Right kidney (tissue), 9 donors: ENCODE measurements at places on chromosomes 6 and 20.

DNA sequence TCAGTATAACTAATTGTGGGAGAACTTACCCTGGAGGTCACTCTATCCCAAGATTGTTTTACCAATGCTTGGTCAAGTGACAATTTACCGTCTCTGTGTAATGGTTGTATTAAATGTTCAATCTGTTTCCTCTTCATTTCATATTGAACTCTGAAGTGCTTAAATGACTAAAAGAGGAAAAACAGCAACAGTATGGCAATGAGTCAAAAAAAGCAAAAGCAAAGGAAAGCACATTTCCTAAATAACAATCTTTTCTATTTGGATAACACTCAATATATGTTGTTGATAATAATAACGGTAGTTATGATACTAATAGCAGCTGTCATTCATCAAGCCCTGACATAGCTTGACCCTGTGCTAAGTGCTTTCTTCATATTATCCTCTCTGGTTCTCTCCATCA, 152.4 kb downstream of the SYNE1 start:
- DNase-seq: no peak

DNA sequence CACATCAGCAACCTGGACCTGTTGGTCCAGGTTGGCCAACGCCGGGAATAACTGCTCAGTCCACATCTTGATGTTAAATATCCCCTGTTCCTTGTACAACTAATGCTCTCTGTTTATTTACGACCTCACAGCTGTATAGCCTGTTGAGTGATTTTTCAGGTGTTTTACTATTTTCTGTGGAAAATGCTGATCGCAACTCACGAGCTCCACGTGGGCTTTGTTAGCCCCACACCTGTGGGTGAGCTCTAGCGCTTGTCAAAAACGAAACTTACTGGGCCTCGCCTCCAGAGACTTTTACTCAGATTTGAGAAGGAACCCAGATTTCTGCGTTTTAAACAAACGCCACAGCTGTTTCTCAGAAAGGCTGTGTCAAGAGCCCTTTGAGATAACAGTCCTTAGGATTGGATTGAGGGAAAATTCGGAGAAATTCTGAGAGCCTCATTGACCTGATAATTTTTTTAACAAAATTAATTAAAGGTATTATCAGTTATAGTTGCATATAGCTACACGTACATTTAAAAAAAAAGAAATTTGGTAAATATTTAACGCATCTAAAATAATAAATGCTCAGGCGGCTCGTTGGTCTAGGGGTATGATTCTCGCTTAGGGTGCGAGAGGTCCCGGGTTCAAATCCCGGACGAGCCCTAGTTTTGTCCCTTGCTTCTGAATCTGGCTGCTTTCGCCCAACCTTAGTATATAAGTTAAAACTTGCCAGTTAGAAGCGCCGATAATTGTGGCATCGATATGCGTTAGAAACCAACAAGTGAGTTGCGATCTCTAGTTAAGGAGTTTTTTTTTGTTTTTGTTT, 16.7 kb downstream of the HMGN4 start:
- no peak for DNase-seq

GRCh38 chr6:68657374-68658139, 22.5 kb downstream of the ADGRB3 start:
- DNase-seq: no peak

DNA sequence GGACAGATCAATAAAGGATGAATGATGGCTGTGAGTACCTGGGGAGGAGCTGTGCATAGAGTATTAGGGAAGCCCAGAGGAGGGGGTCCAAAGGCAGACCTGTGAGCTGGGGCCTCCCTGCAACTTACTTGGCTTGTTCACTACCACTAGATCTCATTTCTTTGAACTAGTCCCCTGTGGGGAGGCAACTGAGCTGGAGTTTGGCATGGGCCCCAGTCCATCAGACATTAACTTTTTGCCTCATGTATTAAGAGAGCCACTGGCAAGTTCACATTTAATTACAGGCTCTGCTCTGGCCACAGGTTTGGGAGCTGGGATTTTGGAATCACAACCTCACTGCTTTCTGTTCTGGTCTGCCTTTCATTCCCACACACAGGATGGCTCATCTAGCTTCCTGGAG, 254.1 kb downstream of the PRL start:
- no peak for DNase-seq

- DNase-seq: no peak
Observed at GRCh38 chr20:6704132-6704861, 63.2 kb upstream of the BMP2 start.

- DNase-seq: peak; percentile 48
Observed at GRCh38 chr6:170175644-170176135, 115.2 kb downstream of the DLL1 start.

GRCh38 chr20:61737812-61738443, 327.8 kb downstream of the TAF4 start:
- no peak for DNase-seq

- DNase-seq: no peak
Observed at GRCh38 chr6:6997263-6998193, 110.2 kb upstream of the RREB1 start.

- DNase-seq: no peak
Observed at GRCh38 chr20:18705910-18706309, 107.7 kb upstream of the SCP2D1 start.

DNA sequence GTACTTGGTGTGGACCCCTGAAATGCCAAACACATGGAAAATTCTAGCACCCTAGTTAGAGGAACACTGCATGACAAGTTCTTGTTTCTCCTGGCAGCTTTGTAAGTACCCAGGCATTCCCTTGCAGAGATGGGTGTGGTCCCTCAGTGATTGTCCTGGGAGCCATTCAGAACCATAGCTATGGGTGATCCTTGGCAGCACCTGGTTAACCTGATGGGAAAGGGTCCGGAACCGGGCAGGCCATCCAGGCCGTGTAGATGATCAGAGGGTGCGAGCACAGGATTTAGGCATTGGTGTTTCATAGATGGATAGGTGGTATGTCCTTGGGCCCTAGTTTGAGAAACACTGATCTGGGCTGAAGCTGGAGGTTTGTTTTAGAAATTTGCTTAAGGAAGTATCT, 95.8 kb downstream of the RPP40 start:
- DNase-seq: no peak

DNA sequence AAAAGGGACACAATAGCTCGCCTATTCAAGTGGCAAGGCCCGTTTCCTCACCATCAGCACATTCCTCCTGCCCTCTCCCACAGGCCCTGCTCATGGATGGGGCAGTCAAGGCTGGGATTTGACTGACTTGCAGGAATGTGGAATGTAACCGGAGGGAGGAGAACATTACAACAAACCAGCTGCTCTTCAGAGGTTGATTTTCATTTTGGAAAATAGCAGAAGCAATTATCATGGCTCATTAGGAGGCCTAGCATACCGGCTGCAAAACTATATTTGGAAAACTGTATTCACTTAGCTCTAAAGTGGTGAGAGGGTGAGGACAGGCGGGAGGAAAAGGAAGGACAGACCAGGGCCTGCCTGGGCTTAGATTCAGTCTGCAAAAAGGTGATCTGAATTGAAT, 283.7 kb downstream of the CD83 start:
- no peak for DNase-seq

- DNase-seq: no peak
Observed at GRCh38 chr6:154989448-154989847, 5.7 kb upstream of the TIAM2 start.

DNA sequence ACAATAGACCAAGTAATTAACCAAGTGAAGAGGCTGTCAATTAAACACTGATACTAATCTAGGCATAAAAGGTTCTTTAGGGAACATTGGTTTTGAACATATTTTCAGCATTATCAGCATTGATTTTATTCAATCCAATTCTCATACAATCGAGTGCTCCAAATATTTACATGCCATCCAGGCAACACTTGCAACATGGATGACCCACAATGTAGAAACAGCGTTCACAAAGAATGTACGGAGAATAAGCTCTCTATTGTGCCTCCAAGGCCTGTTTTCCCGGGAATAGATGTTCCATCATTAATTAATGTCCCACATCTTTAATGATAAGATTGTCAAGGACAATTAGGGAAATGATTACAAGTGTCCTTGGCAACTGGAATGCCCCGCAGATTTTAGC, 117.4 kb downstream of the RFX6 start:
- no peak for DNase-seq

- DNase-seq: no peak
Observed at GRCh38 chr6:4491501-4492260, 284.5 kb upstream of the CDYL start.

DNA sequence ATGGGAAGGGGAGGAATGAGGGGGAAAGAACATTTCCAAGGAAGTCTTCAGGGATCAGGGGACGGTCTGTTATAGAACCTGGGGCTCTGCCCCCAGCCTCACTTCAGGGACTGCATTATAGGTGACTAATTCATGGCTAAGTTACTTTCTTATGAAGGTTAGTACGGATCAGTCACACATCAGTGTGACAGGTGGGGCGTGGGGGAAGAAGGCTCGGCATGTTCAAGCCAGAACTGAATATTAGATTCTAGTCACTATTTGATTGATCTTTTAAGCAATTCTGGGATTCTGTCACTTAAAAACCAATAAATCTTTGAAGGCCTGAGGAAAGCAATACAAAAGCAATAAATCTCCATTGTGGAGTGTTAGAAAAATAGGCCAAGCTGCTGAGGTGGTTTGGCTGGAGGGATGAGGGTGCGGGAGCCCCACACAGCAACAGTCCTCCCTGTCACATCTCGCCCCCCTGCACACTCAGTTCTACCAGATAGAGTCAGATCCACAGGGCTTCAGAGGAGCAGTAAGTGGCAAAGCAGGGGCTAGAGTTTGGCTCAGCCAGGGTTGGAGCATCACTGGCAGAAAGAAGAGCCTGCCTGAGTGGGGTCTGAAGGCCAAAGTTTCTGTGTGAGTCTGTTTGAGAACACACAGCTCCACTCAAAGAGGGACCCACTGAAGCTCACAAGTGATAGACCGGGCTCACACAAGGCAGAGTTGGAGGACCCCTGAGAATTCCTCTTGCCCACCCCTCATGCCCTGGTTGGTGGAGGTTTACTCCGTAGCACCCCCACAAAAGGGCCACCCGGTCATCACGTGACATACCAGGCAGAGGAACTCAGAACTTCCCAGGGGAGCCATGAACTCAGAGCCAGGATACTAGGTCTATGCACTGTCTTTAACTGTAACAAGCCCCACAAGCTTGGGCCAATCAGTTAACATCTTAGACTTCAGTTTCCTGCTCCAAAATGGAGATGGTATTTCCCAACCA, 728.3 kb upstream of the CHD6 start:
- DNase-seq: no peak

- DNase-seq: no peak
Observed at GRCh38 chr6:11386323-11386722, 151.2 kb upstream of the TMEM170B start.

DNA sequence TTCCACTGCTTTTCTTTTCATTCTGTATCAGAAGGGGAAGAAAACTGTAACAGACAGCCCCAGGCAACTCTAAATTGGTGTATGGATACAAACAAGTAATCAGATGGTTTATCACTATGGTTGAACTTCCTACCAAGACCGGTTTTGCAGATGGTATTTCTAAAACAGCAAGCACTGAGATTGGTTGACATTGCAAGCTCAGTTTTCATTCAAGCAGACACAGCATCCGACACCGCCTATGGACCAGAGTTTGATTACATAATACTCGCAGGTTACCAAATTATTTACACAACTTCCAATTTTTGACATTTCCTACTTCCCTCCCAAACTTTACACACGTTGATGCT, 209.9 kb downstream of the ALDH8A1 start:
- DNase-seq: no peak

DNA sequence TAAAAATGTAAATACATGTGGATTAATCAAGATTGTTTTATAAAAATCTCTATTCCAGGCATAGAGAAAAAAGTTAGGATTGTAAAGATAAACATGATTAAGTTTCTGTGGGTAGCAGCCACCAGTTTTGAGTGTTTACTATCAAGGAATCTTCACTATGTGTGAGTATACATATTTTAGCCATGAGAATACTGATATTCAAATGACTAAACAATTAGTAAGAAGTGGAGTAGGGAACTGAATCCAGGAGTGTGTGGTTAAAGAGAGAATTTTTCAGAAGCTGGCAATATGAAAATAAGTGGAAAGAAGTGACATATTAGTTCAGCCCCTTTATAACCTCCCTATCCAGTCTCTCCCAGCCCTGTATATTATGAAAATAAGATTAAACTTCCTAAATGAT, 10.3 kb downstream of the ELOVL2 start:
- DNase-seq: no peak

GRCh38 chr6:129353067-129353466, 356.9 kb downstream of the ARHGAP18 start:
- no peak for DNase-seq

- DNase-seq: no peak
Observed at GRCh38 chr6:137416376-137417109, 77.7 kb downstream of the OLIG3 start.

- DNase-seq: no peak
Observed at GRCh38 chr20:63748070-63748933, 8.7 kb downstream of the SLC2A4RG start.

DNA sequence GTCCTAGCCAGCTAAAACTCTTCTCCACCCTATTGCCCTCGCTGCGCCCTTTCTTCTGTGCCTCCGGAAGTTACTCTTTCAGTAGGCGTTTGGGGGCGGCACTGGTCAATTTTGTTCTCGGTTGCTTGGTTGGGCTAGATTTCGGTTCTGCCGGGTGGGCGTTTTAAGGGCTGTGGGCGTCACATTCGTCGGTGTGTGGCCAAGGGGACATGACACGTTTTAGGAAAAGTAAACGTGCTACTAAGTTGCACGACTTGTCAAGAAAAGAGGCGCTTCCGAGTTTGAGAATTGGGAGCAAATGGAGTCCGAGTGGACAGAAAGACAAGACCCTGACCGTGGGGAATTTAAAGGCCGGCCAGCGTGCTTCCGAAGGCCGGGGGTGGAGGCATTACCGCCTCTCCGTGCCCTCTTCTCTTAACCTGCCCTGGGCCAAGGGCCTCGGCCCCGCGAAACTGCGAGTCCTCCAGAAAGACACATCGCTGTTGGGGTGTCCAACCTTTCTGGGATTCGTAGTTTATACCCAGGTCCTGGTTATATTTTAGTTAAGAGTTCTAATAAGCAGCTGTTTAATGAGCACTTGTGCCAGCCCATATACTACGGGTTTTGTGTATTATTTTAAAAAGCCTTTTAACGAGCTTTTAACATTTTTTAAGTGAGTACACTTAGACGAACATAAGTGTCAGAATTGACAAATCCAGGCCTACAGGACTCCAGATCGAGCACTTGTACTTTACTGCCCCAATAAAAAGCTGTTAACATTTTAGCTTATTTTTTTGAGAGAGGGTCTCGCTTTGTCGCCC, 664 bp upstream of the BAG6 start:
- no peak for DNase-seq
